ENCODE measurements at places on chromosomes 7 and 10. TPM values are rescaled to one million over a fixed set of nuclear protein-coding genes. Genes with fewer than 3 reads are reported as not detected.

HDAC9 gene
- 4.1 TPM for total RNA-seq

ITPRIP gene
- total RNA-seq, result 2.9 TPM

EVX1 gene
- total RNA-seq, result not detected

PDE1C gene
- not detected for total RNA-seq

RAB19 gene
- 1.0 TPM for total RNA-seq

SNX10 gene
- 18.5 TPM for total RNA-seq

LIPN gene
- not detected for total RNA-seq

VWA2 gene
- 0.06 TPM for total RNA-seq

SPDYE1 gene
- total RNA-seq, result not detected

PRLHR gene
- total RNA-seq, result not detected

TEX47 gene
- total RNA-seq, result not detected

DNA sequence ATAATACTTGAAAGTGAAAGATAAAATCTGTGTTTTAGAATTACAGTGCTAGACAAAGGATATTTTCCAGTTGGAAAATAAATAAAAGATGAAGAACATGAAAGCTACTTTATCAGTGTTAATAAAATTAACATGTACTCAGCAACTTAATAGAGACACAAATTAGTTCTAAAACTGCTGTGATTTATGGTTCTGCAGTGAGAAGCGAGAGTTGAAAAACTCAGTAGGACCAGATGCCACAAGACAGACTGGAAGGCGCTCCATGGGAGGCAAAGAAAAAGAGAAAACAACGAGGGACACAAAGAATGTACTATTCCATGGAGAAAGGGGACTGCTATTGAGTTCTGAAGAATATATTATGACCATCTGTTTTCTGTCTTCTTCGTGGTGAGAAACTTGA, 590.4 kb downstream of the PHTF2 start:
- H3K27ac ChIP-seq, result no peak overlapping the region
- no peaks in the 10 kb centered on the region for H3K27me3 ChIP-seq
- DNase-seq, result no peak
- H3K36me3 ChIP-seq, result no peaks in the 10 kb centered on the region
- no peak overlapping the region for H3K4me3 ChIP-seq

GRCh38 chr10:23238015-23238414, 45.9 kb downstream of the PTF1A start:
- no peak overlapping the region for H3K27ac ChIP-seq
- no peak for DNase-seq
- no peaks in the 10 kb centered on the region for H3K4me1 ChIP-seq
- no peaks in the 10 kb centered on the region for H3K27me3 ChIP-seq

DNA sequence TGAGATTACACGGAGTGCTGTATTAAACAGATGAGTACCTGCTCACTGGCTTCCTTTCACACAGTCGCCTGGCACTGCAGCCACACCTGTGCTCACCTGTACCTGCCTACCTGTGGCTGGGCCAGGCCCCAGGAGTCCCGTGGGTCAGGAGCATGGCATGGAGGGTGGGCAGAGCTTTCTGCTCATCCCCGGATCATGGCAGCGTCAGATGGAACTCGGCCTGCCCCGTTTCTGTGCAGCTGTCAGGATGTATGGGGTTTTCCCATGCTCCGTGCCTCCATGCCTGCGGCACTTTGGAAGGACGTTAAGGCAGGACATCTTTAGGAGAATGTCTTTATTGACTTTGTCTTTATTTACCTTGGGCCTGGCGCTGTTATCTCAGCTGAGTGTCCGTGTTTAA, 112.2 kb downstream of the MGMT start:
- no peak for DNase-seq
- H3K4me1 ChIP-seq, result no peaks in the 10 kb centered on the region
- no peaks in the 10 kb centered on the region for H3K27me3 ChIP-seq
- H3K36me3 ChIP-seq, result no peaks in the 10 kb centered on the region
- H3K27ac ChIP-seq, result no peak overlapping the region
- no peak overlapping the region for H3K4me3 ChIP-seq

DNA sequence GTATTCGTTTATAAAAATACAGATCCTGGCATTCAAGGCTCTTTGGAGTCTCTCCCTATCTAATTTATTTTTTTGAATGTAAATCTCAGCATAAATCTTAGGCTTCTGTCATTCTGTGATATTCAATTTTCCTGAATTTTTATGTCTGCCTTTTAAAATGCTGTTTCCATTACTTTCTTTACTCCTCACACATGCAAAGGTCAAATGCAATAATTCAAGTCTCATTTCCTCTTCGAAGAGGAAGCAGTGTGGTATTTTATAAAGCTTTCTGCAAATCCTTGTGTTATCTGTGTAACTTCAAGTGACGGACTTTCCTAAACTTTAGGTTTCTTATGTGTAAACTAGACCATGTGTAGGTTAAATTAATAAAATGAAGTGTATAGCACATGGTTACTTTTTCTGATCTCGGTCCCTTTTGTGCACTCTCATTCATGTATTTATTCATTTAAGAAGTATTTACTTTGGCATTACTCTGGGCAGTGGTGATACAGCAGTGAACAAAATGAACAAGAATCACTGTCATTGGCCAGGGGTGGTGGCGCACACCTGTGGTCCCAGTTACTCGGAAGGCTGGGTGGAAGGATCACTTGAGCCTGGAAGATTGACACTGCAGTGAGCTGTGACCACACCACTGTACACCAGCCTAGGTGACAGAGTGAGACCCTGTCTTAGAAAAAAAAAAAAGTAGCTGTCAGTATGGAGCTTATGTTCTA, 332.2 kb downstream of the EXOC4 start:
- H3K36me3 ChIP-seq, result no peaks in the 10 kb centered on the region
- no peak for DNase-seq
- no peak overlapping the region for H3K27ac ChIP-seq
- no peak overlapping the region for H3K4me3 ChIP-seq
- no peaks in the 10 kb centered on the region for H3K4me1 ChIP-seq

GRCh38 chr10:123517426-123517825, 148.7 kb upstream of the GPR26 start:
- H3K36me3 ChIP-seq, result no peaks in the 10 kb centered on the region
- H3K27me3 ChIP-seq, result no peaks in the 10 kb centered on the region
- no peaks in the 10 kb centered on the region for H3K4me1 ChIP-seq
- DNase-seq, result no peak

DNA sequence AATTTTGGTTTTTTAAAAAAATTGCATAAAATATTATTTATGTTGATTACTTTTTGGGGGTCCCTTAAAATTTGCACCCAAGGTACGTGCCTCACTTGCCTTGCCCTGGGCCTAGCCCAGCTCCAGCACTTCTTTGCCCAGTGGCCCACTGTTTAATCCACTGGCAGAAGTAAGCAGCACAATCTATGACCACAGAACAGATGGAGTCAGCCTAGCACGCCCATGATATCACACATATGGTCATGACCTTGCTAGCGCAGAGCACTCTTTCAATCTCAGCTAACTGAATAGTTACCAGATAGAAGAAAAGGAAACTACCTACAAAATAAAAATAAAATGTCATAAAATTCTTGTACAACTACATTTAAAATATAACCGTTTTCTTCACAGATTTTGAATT, 5.6 kb downstream of the OGA start:
- no peak overlapping the region for H3K4me3 ChIP-seq
- no peak for DNase-seq
- H3K36me3 ChIP-seq, result peaks cover 51% of the 10 kb centered on the region
- H3K27ac ChIP-seq, result no peak overlapping the region
- no peaks in the 10 kb centered on the region for H3K4me1 ChIP-seq

GRCh38 chr7:20220921-20221547, 3.9 kb upstream of the MACC1 start:
- no peaks in the 10 kb centered on the region for H3K27me3 ChIP-seq
- H3K36me3 ChIP-seq, result no peaks in the 10 kb centered on the region
- H3K27ac ChIP-seq, result no peak overlapping the region

DNA sequence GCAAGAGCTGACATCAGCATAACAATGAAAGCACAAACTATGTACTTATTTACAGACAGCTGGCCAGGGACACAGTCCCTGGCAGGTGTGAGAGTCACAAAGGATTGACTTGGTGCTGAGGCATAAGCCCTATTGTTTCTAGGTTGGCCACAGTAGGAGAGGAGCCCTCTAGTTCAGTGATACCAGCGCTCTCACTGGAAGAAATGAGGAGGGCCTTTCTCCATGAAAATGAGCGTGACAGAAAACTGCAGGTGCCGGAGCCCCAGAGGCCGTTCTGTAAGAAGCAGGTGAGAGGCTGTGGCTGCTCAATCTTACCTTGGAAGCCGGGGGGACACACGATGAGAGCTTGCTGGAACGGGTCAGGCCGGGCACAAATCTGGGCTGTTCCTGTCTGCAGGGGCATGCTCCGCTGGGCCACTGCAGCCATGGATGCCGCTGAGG, 90.5 kb downstream of the CLEC2L start:
- no peaks in the 10 kb centered on the region for H3K27me3 ChIP-seq
- no peak overlapping the region for H3K27ac ChIP-seq
- H3K4me3 ChIP-seq, result no peak overlapping the region

DNA sequence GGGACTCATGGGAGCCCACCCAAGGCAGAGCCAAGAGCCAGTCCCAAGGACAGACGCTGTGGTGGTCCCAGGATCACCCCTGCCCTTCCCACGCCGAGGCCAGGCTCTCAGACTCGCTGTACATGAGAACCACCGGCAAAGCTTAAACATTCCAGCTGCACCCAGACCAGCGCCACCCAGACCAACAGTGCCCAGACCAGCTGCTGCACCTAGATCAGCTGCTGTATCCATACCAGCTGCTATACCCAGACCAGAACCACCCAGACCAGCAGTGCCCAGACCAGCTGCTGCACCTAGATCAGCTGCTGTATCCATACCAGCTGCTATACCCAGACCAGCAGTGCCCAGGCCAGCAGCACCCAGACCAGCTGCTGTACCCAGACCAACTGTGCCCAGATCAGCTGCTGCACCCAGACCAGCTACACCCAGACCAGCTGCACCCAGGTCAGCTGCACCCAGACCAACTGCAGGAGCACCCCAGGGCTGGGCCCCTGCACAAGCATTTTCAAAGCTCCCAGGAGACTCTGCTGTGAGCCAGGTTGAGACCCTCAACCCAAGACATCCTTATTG, 47.9 kb upstream of the CNPY1 start:
- no peaks in the 10 kb centered on the region for H3K27me3 ChIP-seq
- DNase-seq, result no peak
- no peak overlapping the region for H3K27ac ChIP-seq
- H3K4me1 ChIP-seq, result peaks cover 16% of the 10 kb centered on the region

DNA sequence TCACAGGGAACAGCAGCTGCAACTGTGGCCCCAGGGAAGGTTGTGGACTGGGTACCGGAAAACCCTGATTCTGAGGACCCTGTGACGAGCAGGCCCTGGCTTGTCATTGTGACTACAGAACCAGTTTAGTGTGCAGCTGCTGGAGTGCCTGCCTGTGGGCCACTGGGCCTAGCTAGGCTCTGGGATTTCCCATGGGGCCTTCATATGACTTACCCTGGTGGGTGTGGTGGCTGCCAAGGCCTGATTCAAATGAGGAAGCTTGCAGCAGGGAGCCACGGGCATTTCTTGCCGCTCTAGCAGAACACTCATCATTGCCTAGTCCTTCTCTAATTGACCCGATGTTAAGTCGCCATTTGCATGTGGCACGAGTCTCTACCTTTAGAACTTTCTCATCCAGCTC, 14.7 kb upstream of the CAMK2G start:
- H3K4me1 ChIP-seq, result no peaks in the 10 kb centered on the region
- H3K27ac ChIP-seq, result no peak overlapping the region
- no peaks in the 10 kb centered on the region for H3K27me3 ChIP-seq

GRCh38 chr7:127997226-127997922, 33.9 kb downstream of the LRRC4 start:
- DNase-seq, result no peak
- H3K36me3 ChIP-seq, result no peaks in the 10 kb centered on the region
- H3K4me3 ChIP-seq, result no peak overlapping the region
- no peak overlapping the region for H3K27ac ChIP-seq

GRCh38 chr7:117285826-117286225, 37.0 kb downstream of the WNT2 start:
- no peaks in the 10 kb centered on the region for H3K36me3 ChIP-seq
- H3K27ac ChIP-seq, result no peak overlapping the region
- no peaks in the 10 kb centered on the region for H3K4me1 ChIP-seq
- H3K27me3 ChIP-seq, result no peaks in the 10 kb centered on the region
- no peak overlapping the region for H3K4me3 ChIP-seq
- DNase-seq, result no peak

- no peaks in the 10 kb centered on the region for H3K36me3 ChIP-seq
- H3K27me3 ChIP-seq, result no peaks in the 10 kb centered on the region
- no peak overlapping the region for H3K27ac ChIP-seq
- DNase-seq, result no peak
- H3K4me3 ChIP-seq, result no peak overlapping the region
- no peaks in the 10 kb centered on the region for H3K4me1 ChIP-seq
Measured at GRCh38 chr10:50260791-50261281, 9.5 kb upstream of the ASAH2 start.

DNA sequence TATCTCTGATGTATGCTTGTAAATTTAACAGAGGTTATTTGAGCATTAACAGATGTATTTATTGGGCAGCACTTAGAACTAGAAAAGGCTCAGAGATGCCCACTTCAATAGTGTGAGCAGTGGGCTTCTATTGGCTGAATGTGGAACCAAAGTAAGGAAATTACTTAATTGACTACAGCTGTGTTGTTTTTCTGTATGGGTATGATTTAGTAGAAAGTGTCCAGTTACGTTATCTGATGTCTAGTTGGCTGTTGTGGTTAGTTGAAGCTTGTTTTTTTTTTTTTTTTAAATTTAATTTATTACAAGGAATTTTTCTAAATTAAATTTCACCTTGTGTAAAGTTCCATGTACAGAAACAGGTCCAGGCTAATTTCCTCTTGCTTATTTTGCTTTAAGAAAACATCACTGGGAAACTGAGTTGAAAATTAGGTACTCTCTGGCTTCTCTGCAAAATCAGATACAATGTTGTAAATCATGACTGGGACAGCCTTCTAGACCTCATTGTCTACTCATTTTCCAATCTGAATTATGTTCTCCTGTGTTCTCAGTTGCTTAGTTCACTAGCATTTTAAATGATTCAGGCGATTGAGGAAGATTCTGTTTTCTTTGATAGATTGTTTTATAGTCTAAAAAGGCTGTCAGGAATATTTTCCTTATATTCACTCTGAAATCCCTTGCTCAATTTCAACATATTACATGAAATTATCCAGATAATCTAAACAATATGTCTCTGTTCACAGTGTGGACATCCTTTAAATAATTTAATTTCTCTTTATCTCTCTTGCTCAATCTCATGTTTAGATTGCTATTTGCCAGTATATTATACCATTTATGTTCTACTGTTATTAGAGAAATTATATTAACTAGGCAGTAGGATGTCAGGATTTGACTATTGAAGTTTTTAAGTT, 53.0 kb downstream of the PHF14 start:
- H3K36me3 ChIP-seq, result no peaks in the 10 kb centered on the region
- no peak for DNase-seq
- no peaks in the 10 kb centered on the region for H3K27me3 ChIP-seq
- H3K4me1 ChIP-seq, result no peaks in the 10 kb centered on the region

DNA sequence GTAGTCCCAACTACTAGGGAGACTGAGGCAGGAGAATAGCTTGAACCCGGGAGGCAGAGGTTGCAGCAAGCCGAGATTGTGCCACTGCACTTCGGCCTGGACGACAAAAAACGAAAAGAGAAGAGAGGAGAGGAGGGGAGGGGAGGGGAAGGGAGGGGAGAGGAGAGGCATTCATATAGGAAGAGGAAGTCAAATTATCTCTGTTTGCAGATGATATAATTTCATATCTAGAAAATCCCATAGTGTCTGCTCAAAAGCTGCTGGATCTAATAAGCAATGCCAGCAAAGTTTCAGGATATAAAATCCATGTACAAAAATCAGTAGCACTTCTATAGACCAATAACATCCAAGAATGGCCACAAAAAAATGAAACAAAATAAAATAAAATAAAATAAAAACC, 120.3 kb downstream of the LMBR1 start:
- no peaks in the 10 kb centered on the region for H3K4me1 ChIP-seq
- no peak overlapping the region for H3K4me3 ChIP-seq
- no peak overlapping the region for H3K27ac ChIP-seq
- H3K36me3 ChIP-seq, result no peaks in the 10 kb centered on the region
- DNase-seq, result no peak
- no peaks in the 10 kb centered on the region for H3K27me3 ChIP-seq

Data from right lobe of liver (tissue), 6 donors.